ENCODE measurements at places on chromosomes 5 and 9. TPM values are rescaled to one million over a fixed set of nuclear protein-coding genes. Genes with fewer than 3 reads are reported as not detected.

GRCh38 chr5:128974567-128974966 is 9.3 kb downstream of the SLC27A6 start:
- DNase-seq = no peak

DNA sequence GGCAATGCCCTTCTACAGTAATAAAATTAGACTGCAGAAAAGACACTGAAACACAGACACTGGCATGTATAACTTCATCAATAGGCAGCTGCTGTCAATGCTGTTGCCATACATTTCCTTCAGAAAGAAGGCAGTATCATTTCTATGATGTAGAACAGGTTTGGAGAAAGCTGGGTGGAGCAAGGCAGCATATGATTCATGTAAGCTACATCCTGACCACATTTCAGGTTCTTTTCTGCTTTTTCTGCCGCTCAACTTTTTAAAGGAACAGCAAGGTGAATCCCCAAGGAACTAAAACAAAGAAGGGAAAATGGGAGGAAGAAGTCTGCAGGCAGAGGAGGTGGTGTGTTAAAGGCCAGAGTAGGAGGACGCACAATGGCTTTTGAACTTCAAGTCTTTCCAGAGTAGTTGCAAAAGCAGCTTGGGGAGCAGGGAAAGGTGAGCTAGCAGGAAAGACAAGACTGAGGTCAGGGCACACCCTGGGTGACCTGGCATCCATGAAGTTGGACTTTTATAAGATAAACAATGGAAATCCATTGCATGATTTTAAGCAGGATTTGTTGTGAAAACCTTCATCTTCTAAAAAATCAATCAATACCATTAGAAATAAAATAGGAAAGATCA is 142.1 kb downstream of the MED10 start:
- DNase-seq = no peak

Gene SLCO6A1
- not detected for polyA plus RNA-seq

DNA sequence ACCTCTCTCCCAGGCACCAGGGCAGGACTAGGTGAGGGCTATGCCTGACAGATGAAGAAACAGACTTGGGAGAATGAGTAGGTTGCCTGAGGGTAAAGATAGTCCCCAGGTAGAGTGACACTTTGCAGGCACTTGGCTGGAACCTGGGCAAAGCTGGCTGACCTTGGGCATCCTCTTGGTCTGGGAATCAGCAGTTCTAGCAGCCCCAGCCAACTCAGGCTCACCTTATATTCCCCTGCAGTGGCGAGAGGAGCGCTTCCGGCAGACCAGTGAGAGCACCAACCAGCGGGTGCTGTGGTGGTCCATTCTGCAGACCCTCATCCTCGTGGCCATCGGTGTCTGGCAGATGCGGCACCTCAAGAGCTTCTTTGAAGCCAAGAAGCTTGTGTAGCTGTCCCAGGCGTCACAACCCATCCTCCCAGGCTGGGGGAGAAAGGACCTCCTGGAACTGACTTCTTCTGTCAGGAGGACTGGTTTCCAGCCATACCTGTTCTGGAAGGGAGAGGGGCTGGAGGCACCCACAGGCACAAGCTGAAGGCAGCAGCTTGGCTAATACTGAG is 3.1 kb downstream of the TMED9 start:
- DNase-seq = no peak

GRCh38 chr9:138063785-138064184 is 186.2 kb downstream of the CACNA1B start:
- DNase-seq = no peak

DNA sequence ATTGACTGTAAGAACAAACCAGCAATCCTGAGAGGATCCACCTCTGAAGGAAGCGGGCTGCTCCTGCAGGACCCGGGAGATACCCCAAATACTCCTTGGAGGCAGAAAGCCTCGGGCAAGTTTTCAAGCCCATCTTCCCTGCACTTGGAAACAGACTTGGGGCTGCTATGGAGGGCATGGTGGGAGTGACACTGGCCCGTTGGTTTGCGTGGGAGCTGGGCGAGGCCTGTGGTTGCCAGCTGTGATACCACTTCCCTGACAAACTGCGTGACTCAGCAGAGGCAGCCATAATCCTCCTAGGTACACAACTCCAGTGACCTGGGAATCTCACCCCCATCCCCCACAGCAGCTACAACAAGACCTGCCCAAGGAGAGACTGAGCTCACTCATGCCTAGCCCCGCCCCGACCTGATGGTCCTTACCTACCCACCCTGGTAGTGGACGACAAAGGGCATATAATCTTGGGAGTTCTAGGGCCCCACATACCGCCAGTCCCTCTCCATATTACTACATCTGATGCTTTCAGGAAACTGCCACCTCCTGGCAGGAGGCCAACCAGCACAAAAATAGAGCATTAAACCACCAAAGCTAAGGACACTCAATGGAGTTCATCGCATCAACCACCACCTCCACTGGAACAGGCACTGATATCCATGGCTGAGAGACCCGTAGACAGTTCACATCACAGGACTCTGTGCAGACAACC is 38.1 kb upstream of the VLDLR start:
- DNase-seq = no peak

Gene FST
- polyA plus RNA-seq = 34.1 TPM

GRCh38 chr5:36743891-36744772 is 132.4 kb upstream of the NIPBL start:
- DNase-seq = peak; percentile 43

Gene PCDHA13
- not detected for polyA plus RNA-seq

Gene OR1N2
- polyA plus RNA-seq = not detected

GRCh38 chr9:14677872-14678271 is 15.4 kb downstream of the ZDHHC21 start:
- DNase-seq = no peak

- peak; percentile 41 for DNase-seq
These were observed 90.7 kb downstream of the PTCH1 start for GRCh38 chr9:95425910-95426551.

Gene CATSPER3
- polyA plus RNA-seq = 1.7 TPM

DNA sequence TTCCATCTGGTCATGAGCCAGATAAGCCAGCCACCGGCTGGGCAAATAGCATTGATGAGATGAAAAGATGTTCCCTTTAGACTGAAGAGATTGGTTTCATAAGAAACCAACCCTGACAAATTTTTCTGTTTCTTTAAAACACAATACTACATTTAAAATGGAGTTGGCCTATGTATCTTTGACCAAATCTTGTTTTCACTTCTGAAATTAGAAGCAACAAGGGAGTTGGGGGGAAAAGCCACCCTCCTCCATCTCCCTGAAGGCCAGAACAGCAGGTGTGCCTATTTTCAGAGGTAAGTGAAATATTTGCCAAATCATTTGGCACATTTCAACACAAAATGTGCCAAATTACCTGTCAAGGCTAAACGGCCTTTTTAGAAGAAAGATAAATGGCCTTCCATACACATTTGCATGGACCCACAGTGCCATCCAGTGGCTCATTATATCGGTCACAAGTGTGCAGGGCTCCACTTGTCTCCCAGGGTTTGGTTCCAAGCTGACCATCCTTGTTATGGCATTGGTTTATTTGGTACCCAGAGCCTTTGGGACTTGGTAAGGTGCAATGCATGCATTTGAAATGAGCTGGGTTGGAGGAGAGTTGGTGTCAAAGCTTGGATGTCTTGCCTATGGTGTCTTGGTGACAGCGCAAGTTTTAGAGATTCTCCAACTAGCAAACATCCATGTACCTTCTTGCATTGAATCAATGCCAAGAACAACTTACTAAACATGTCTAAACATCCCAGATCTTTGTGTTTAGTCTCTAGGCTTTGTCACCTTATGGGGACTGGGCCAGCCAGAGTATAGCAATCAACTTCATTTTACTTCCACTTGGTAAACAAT is 372.0 kb upstream of the KIF2A start:
- peak; percentile 61 for DNase-seq

GRCh38 chr9:16196206-16196605 is 643.4 kb downstream of the CCDC171 start:
- DNase-seq = no peak

DNA sequence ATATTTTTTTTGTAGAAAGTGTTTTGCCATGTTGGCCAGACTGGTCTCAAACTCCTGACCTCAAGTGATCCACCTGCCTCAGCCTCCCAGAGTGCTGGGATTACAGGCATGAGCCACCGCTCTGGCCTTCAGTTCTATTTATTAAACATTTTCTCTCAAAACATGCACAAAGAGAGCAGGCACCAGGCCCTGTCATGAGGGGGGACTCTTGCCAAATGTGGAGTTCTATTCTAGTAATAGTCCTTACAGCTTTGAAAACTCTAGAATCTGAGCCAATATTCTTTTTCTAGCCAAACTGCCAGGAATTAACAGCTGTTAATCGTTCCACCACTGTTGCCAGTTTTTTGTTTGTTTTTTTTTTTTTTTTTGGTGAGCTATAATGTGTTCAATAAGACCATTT is 124.6 kb downstream of the TARS1 start:
- no peak for DNase-seq

DNA sequence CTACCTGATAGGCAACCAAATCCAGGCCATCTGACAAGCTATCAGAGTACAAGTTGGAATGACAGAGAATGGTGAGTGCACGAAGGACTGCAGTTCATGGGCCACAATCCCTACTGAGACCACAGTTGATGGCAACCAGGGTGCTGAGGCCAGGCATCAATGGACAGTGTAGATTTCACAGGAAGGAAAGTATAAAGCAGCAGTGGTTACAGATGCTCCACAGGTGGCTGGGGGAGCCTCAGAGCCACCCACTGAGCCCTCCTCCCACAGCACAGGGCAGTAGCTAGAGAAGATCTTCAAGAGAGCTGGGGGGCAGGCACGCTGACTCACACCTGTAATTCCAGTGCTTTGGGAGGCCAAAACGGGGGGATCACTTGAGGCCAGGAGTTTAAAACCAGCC is 49.4 kb downstream of the RETREG1 start:
- no peak for DNase-seq

Gene FER
- 18.5 TPM for polyA plus RNA-seq

- DNase-seq = no peak
These were observed 531 bp downstream of the ABO start for GRCh38 chr9:133274236-133275104.

- DNase-seq = no peak
These were observed 7.8 kb upstream of the DTWD2 start for GRCh38 chr5:118996098-118996497.

GRCh38 chr9:117777823-117778222 is 73.6 kb downstream of the TLR4 start:
- DNase-seq = no peak

- no peak for DNase-seq
These were observed 62.6 kb upstream of the CEMIP2 start for GRCh38 chr9:71830929-71831328.

Gene SLC28A3
- 0.03 TPM for polyA plus RNA-seq

DNA sequence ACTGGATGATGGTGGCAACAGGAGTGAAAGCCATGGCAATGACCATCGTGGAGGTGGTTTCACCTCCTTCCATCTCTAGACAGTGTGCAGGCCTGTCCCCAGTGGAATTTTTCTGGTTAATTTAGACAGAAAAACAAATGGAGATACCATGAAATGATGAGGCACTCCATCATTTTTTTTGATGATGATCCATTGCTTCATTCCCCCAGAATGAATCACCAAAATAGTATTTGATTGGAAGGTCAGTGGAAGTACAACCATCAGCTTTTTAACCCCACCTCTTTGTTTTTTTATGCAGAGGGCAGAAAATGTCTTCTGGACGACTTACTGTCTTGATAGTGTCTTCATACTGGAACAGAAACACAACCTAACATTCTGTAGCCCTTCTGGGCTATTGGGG is 42.6 kb upstream of the ADRA1B start:
- DNase-seq = no peak

Gene LCN15
- polyA plus RNA-seq = 0.23 TPM

GRCh38 chr5:97998941-97999340 is 774.5 kb upstream of the RGMB start:
- DNase-seq = no peak

Gene FCN1
- polyA plus RNA-seq = 0.83 TPM

GRCh38 chr9:81874931-81875330 is 53.3 kb upstream of the SPATA31D4 start:
- peak; percentile 70 for DNase-seq

- no peak for DNase-seq
These were observed 724 bp downstream of the PRRC2B start for GRCh38 chr9:131394464-131395156.

DNA sequence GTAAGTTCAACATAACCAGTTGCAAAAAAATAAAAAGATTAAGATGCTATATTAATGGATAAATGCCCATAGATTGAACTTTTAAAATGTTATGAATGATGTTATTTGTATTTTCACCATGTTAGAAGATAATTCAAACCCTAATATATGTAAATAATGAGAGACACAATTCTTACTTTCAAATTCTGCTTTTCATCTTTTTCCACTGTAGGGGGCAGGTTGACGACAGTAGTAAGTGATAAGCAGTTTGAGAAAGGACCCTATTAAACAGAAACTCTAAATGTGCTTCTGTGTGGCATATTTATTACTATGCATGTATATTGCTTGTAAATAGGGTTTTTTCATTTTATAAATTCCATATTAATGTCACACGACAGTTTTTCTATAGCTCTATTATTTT is 591.1 kb downstream of the SEMA5A start:
- DNase-seq = no peak

- no peak for DNase-seq
These were observed 37.6 kb downstream of the ACER2 start for GRCh38 chr9:19446361-19446861.

Gene CAMSAP1
- polyA plus RNA-seq = 27.5 TPM

DNA sequence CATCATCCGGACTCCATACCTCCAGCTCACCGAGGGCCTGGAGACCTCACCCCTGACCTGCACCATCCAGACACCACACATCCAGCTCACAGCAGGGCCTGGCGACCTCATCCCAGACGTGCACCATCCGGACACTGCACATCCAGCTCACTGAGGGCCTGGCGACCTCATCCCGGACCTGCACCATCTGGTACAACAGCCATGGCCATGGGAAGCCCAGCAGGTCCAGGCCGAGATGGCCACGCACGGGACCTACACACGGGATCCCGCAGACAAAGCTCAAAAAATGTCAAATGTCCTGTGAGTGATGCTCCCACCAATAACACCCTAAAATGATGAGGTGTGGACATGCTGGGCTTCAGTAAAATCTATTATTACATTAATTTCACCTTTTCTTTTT is 9.7 kb downstream of the TERT start:
- DNase-seq = no peak

GRCh38 chr5:43676083-43676840 is 73.3 kb downstream of the NNT start:
- DNase-seq = no peak

DNA sequence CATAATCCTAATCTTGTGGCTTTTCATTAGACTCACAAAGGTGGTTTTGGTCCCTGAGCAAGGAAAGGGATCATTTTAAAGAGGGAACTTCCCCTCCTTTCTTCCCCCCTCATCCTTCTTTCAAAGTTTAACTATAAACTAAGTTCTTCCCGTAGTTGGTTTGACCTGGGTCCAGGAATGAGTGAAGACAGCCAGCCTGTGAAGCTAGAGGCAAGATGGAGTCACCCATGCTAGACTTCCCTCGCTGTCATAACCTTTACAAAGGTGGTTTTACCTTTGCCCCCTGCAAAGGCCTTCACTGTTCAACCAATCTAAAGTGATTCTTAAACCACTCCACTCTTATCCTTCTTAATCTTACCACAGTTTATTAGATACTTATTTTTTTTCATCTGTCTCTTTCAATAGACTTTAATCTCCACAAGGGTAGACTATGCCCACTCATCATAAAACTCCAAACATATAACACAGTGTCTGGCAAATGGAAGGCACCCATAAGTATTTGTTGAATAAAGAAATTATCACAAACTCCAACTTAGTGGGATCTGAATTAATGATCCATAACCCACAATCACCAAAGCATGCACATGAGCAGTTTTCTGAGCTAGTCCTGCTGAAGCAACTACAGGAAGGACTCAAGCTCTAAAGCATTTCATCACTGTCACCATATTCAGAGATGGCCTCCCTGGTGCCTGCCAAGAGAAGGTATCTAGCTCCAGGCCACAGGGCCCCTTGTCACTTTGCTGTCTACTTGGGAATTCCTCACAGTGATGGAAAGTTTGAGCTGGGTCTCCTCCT is 369.0 kb downstream of the SPOCK1 start:
- no peak for DNase-seq

Gene GPR150
- polyA plus RNA-seq = 0.07 TPM

Gene LRRC26
- not detected for polyA plus RNA-seq

Measured in left kidney (tissue), 8 donors.